Stimulated activated CD4-positive, alpha-beta T cell treated with anti-CD3 and anti-CD28 coated beads, Interleukin-15, amount 100 ng/mL, for 1 hour (primary cell): ENCODE measurements at places on chromosomes 7 and 10.

DNA sequence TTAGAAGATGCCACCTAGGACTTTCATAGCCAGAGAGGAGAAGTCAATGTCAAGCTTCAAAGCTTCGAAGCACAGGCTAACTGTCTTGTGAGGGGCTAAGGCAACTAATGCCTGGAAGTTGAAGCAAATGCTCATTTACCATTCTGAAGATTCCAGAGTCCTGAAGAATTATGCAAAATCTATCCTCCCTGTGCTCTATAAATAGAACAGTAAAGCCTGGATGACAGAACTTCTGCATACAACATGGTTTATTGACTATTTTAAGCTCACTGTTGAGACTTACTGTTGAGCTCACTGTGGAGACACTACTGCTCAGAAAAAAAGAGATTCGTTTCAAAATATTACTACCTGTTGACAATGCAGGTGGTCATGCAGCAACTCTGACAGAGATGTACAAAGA lies 28.6 kb downstream of the TNS3 start:
- DNase-seq: no peak

DNA sequence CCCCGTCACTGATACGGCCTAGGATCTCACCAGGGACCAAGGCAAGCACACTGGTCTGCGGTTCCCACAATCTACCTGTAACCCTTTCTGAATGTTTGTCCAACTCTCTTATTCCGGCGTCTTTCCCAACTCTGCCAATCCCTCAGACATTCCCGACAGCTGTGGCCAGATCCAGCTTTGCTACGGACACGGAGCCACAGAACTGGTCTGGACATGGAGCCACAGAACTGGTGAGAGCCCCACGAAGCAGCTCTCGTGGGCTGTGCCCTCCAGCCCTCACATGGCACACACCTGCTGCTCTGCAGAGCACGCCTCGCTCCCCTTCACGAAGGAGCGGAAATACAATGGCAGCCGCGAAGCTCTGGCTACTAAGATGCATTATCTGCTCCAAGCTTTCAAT lies 376.8 kb downstream of the DNAJB6 start:
- DNase-seq: no peak

DNA sequence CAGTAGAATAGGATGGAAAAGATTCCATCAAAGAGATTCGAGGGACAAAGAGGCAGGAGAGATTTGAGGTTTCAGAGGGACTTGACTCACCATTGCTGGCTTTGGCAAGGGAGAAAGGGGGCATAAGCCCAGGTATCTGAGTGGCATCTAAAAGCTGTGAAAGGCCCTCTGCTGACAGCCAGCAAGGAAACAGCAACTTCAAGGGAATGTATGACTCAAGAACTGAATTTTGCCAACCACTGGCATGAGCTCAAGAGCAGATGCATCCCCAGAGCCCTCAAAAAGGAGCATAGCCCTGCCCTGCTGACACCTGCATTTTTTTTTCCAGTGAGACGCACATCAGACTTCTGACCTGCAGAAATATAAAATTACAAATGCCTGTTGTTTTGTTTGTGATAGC lies 19.6 kb upstream of the ADAM12 start:
- DNase-seq: no peak

GRCh38 chr10:116000151-116000842 lies 272.7 kb downstream of the GFRA1 start:
- no peak for DNase-seq
